ENCODE measurements at places on chromosomes 2 and 18. TPM values are rescaled to one million over a fixed set of nuclear protein-coding genes. Genes with fewer than 3 reads are reported as not detected.

REG1B gene
- not detected for total RNA-seq

SP140 gene
- 2.0 TPM for total RNA-seq

RGPD6 gene
- total RNA-seq: 13.3 TPM

ZSCAN30 gene
- total RNA-seq: 13.2 TPM

REG3A gene
- not detected for total RNA-seq

SCN2A gene
- total RNA-seq: 0.44 TPM
